ENCODE measurements at places on chromosomes 16 and 17.
A peak's percentile ranks its signal among the peaks of the same experiment; 100 is the strongest.

GRCh38 chr17:77038884-77039555 lies 101.7 kb upstream of the SEC14L1 start:
- DNase-seq: peak; percentile 50

DNA sequence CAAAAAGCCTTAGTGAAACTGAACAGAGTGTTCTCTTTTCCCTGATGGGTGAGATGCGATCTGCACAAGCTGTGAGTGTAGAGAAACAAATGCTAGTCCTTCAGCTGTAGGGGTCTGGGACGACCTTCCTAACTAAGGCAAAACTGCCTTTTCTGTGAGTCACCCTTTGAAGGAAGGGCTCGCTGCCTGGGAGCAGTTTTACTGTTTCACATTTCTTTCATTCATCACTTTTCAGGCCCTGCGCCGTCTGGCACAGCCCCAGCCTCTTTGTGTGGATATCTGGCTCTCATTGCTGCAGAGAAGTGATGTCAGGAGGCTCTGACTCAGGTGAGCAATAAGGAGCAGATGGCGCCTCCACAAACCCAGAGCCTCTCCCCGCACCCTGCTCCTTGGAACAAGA lies 57.4 kb downstream of the HS3ST3A1 start:
- DNase-seq: no peak

- peak; percentile 69 for DNase-seq
Measured at GRCh38 chr16:69100071-69100691, 5.3 kb upstream of the HAS3 start.

- peak; percentile 83 for DNase-seq
Measured at GRCh38 chr16:85556456-85557082, 56.6 kb upstream of the GSE1 start.

GRCh38 chr17:8791910-8792270 lies 7.3 kb downstream of the MFSD6L start:
- DNase-seq: no peak

DNA sequence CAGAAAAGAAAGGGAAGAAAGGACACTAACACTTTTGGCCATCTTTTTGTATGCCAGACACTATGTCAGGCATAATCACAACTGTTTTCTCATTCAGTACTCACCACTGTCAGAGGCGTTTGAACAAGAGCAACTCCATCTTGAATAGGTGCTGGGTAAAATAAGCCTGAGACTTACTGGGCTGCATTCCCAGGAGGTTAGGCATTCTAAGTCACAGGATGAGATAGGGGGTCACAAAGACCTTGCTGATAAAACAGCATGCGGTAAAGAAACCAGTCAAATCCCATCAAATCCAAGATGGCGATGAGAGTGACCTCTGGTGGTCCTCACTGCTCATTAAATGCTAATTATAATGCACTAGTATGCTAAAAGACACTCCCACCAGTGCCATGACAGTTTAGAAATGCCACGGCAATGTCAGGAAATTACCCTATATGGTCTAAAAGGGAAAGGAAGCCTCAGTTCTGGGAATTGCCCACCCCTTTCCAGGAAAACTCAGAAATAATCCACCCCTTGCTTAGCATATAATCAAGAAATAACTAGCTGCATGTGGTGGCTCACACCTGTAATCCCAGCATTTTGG lies 14.9 kb upstream of the LYRM9 start:
- DNase-seq: no peak

- DNase-seq: no peak
Measured at GRCh38 chr16:81945665-81946064, 65.6 kb downstream of the SDR42E1 start.

- DNase-seq: peak; percentile 64
Measured at GRCh38 chr17:38871247-38872015, 1.6 kb downstream of the LASP1 start.

DNA sequence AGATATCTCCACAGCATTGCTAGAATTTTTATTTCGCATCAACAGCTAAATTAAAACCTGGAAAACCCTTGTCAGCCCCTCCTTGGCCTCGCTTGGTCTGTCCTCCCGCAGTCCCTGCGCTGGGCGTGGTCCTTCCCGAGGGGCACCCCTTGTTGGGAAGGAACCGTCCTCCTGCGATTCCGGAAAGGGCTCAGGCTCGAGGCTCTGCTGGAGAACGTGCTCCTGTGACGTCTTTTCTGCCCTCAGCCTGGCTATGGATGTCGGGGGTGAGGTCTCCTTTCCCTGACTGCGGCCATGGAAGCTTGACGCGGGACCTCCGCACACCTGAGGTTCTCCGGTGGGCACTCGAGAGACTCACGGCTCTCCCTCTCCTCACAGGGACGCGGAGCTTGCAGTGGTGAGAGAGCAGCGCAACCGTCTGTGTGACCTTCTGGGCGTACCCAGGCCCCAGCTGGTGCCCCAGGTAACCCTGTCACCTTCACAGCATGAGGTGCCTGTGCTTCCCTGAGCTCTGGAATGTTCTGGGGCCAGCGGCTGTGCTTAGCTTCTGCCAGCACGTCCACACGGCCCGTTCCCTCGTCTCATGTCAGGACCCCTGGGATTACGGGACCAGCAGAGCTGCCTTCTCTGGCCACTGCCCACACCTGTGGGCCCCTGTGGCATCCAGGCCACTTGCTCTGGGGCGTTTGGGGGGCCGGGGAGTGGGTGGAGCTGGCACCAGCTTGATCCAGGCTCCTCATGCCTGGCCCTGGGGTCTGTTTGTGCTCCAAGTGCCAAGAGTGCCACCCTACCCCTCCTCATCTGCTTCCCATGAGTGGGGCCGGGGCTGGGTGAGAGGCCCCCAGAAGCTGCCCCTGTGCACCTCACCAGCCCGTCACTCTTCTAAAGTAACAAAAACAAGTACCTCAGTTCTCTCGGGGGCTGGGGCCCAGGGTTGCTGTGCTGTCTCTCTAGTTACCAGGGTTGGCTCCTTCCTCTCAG lies 101.5 kb upstream of the ZNF750 start:
- no peak for DNase-seq

DNA sequence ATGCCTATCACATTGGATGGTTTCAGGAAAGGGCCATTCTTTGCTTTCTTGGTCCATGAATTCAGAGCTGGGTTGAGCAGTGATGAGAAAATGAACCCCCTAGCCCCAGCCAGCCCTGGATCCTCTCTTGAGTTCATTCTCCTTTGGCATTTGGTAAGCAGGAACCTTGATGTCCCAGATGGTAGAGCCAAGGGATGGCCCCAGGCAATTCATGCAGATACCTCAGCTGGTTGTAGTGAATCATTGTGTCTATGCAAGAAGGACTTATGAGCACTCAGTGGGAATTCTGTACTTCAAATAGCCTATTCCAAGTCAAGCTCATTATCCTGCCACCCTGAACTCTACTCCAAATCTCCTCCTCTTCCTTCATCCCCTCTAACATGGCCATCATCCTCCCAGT lies 412.7 kb downstream of the UTP18 start:
- no peak for DNase-seq

GRCh38 chr17:50672831-50673551 lies 34.7 kb downstream of the ANKRD40 start:
- no peak for DNase-seq

- no peak for DNase-seq
Measured at GRCh38 chr16:11456741-11457140, 111.5 kb downstream of the RMI2 start.

GRCh38 chr17:228951-229708 lies 47.7 kb upstream of the DOC2B start:
- DNase-seq: no peak

GRCh38 chr16:71672803-71673581 lies 47.0 kb downstream of the MARVELD3 start:
- peak; percentile 66 for DNase-seq

GRCh38 chr16:57563487-57563750 lies 21.0 kb downstream of the ADGRG5 start:
- DNase-seq: no peak

GRCh38 chr17:80545499-80545826 lies 825 bp downstream of the RPTOR start:
- DNase-seq: no peak

DNA sequence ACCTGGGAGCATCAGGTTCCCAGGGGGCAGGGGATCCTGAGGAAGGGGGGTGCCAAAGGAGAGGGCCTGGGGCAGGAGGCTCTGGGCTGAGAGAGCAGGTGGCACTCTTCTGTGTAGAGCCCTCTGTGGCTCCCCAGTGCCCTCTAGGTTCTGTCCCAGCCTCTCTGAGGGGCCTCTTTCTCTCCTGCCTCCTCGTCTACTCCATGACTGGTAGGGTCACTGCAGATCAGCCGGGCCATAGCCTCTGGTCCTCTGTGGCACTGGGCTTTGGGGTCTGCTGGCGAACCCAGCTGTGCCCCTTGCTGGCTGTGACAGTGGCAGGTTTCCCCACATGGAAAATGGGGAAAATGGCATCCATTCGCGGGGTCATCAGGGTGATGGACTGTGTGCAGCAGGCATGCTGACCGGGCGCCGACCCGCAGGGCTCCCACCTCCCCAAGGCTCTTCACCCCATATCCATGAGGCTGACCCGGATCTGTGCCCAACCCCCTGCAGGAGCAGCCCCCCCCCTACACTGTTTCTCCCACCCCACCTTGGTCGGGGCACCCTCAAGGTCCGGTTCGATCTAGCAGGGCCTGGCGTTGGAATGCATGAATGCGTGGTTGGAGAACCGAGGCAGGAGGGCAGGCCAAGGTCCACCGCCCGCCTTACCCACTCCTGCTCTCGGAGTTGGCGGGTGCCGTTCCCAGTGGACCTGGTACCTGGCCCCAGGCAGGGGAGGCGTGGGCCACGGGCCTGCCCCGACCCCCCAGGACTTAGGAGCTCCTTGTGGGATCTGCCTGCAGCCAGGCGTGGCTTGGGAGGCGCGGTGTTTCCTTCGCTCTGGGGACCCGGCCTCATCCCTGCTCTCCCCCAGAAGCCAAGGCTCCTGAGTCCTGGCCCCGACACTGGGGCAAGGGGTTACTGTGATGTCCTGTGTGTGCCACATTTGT lies 6.5 kb downstream of the GLIS2 start:
- DNase-seq: no peak

- peak; percentile 20 for DNase-seq
Measured at GRCh38 chr16:46607529-46607928, 13.7 kb downstream of the SHCBP1 start.

GRCh38 chr17:49910094-49910857 lies 58.7 kb upstream of the DLX4 start:
- peak; percentile 77 for DNase-seq

- no peak for DNase-seq
Measured at GRCh38 chr16:84732674-84733352, 33.0 kb downstream of the USP10 start.

GRCh38 chr17:82294064-82294773 lies 20.7 kb upstream of the CSNK1D start:
- no peak for DNase-seq

- peak; percentile 91 for DNase-seq
Measured at GRCh38 chr16:1923299-1924034, 5.3 kb upstream of the HS3ST6 start.

GRCh38 chr17:68498479-68499326 lies 13.5 kb upstream of the PRKAR1A start:
- DNase-seq: no peak

DNA sequence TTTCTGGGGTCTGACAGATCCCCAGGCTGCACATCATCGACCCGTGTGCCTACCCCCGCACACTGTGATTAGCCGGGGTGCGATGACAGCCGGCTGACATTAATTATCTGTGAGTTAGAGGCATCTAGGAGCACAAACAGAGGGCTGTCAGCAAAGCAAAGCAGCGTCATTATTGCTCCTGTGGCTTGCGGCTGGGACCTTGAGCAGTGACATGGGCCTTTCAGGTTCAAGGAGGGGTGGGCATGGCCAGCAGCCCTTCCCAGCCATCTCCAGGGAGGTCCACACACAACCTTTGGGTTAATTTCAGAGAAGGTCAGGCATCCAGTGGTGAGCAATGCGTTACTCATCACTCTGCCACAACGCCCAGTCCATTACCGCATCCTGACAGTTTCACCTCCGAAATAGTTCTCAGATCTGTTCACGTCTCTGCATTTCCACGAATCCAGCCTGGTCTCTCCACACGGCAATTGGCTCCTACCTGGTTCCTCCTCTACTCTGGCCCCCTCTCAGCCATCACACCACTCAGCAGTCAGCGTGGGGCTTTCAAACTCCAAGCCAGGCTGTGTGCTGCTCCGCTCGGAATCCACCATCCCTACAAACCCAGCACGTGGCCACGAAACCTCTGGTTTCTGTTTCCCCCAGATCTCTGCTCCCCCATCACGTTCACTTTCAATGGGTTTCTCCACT lies 249.7 kb upstream of the C16orf82 start:
- no peak for DNase-seq

GRCh38 chr17:43532581-43532980 lies 13.6 kb downstream of the ETV4 start:
- DNase-seq: no peak

- DNase-seq: no peak
Measured at GRCh38 chr17:57532556-57532955, 212.5 kb downstream of the CCDC182 start.

- DNase-seq: no peak
Measured at GRCh38 chr17:32806646-32807045, 70.3 kb downstream of the MYO1D start.

- DNase-seq: no peak
Measured at GRCh38 chr16:55557186-55557585, 9.3 kb upstream of the CAPNS2 start.

DNA sequence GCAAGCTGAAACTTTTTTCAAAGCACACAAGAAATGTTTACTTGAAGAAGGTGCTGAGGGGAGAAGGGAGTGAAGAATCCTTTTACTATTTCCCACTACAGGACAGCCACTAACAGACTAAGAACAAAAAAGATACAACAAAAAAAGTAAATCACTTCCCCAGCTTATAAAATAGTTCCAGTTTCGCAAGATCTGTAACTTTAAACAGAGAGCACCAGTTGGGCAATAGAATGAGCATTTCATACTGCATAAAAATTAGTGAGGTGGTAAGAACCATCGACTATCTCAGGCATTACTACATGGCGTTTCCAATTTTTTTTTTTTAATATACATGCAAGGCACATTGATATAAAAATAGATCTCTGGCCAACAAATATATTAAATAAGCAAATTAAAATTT lies 11.1 kb downstream of the CRYBA1 start:
- DNase-seq: no peak

- no peak for DNase-seq
Measured at GRCh38 chr17:13102477-13102876, 84.7 kb upstream of the ELAC2 start.

DNA sequence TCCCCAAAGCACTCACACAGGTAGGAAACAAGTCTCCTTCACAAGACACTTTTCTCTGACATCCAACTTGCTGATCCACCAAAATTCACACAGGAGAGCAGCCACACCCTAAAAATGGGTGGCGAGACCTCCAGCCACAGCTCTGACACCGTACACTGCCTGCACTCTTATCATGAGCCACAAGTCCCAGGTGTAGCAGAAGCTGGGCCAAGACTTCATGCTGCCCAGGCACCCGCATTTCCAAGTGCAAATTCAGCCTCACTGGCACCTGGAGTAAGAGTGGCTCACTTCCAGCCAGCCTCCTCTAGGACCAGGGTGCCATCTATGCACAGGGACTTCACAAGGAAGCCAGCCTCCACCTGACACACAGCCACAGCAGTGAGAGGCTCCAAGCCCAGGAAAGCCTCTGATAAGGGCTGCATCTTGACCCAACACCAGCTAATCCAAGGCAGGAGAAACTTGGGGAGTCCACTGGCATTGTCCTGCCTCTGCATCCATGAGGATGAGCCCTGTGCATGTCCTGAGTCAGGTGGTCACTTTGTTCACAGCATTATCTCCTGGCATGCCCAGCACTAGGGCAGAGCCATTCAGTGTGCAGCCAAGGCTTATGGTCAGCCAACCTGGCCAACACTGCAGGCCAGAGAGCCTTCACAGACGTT lies 2.6 kb upstream of the ZNF768 start:
- DNase-seq: no peak

Measured in NCI-H69 (cell line).